ENCODE measurements at places on chromosomes 6 and 20.

DNA sequence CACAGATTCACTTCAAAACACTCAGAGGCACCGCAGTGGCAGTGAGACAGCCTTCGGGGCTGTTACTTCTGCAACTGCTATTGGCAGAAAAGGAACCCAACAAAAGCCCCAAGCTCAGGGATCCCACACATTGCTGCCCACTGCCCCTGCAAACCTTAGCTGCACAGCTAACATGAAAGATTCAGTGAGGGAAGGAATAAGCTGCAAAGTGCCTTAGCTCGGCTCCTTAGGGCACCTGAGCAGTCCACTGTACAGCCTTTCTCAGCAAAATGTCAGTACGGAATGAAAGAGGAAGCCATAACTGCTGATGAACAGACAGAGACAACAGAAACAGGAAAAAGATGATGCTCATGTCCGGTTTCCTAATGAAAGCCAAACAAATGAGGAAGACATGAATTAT, 179.7 kb upstream of the SHLD1 start:
- DNase-seq = no peak

DNA sequence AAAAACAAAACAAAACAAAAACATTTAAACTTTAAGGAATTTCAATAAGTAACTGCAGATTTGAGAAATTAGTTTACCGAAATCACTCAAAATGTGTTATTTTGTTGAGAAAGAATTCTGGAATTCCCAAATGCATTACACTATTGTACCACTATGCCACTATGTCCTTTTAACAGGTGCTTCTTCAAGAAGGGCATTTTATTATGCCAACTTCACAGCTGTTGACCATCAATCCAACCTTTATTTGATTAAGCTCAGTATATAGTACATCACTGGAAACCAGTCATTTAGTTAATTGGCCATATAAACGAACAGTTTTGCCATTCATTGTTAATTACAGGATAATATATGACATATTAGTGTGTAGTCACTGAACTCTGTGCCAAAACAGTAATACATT, 221.7 kb downstream of the ARHGAP18 start:
- no peak for DNase-seq

GRCh38 chr6:83270971-83271719, 78.0 kb downstream of the RWDD2A start:
- no peak for DNase-seq

GRCh38 chr6:148471624-148472159, 129.1 kb downstream of the SASH1 start:
- DNase-seq = no peak

DNA sequence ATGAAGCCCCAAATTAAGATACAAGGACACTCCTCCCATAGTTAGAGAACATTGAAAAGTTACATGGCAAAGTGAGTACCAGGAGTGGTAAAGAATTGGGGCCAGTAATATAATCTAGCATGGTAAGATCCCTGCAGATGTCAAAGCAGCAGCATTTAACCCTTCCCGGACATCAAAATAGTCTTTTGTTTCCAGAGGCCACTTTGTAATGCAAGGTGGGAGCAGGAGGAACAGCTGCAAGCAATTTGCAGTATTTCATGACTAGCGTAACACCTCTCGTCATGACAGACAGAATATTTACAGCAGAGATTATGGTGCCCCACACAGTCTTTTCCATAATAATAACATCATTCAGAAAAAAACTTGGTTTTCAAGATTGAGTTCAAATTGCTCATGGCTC, 123.2 kb upstream of the VGLL2 start:
- no peak for DNase-seq

- DNase-seq = no peak
These were observed 32.8 kb upstream of the SCGN start for GRCh38 chr6:25619217-25619616.

GRCh38 chr20:44501448-44501847, 20.4 kb downstream of the SERINC3 start:
- DNase-seq = no peak

GRCh38 chr6:161067749-161068148, 76.2 kb downstream of the MAP3K4 start:
- DNase-seq = no peak

GRCh38 chr6:15495375-15495901, 167.4 kb downstream of the DTNBP1 start:
- no peak for DNase-seq

- DNase-seq = no peak
These were observed 10.5 kb downstream of the SLC13A3 start for GRCh38 chr20:46640536-46641311.

GRCh38 chr6:455835-456234, 64.3 kb downstream of the IRF4 start:
- no peak for DNase-seq

DNA sequence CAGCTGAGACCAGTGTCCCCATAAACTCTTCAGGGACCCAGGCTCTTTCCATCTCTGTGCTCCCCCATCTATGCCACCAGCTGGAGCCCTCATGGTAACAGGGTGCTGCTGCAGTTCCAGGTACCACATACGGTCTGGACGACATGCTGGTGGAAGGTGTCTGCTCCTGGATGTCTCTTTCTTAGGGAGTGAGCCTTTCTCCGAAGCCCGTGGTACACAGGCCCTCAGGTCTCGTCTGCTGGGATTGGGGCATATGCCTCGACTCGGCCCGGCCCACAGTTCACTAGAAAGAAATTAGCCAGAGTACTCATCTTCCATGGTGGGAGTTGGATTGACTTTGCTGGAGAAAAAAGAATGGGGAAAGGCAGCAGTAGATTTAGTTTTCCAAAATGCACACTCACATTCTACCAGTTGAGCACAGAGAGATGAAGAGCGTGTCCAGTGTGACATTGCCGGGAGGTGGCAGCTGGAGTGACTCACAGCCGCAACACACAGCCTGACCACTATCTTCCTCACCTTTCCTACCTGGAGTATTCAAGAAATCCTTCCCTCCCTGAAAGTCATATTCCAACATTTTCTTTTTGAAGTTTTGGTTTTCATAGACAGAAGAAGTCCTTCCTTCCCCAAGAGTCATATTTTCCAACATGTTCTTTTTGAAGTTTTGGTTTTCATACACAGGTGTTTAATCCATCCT, 18.6 kb upstream of the SPO11 start:
- no peak for DNase-seq

- DNase-seq = no peak
These were observed 23.2 kb upstream of the UNC93A start for GRCh38 chr6:167267921-167268401.

DNA sequence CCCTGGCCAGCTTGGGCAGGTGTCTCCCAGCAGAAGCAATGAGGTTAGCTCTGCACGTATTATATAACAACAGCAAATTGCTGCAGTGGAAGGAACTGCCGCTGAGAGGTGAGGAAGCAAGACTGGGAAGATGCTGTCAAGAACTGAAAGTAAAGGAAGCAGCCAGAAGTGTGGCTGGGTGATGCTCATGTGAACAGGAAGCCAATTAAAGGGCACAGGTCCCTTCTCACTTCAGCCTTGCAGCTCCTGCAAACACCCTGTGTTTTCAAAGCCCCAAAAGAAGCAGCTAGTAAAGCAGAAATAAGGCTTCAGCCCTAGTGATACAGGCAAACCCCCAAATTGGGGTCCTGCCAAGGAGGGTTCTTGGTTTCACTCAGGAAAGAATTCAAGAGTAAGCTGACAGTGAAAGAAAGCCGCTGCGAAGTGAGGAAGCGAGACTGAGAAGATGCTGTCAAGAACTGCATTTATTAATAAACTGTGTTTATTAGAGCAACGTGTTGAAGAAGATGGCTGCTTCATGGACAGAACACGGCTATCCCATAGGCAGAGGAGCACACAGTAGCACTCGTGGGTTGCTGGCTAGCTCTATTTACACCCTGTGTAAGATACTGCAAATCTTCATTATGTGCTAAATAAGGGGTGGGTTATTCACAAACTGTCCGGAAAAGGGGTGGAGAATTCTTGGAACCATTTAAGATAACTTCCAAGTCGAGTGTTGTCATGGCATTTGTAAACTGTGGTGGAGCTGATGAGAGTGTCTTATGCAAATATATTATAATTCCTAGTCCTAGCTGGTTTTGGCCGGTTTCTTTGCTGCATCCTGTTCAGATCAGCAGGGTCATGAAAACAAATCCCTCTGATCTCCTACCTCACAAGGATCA, 152.2 kb downstream of the LINC00237 start:
- DNase-seq = no peak

DNA sequence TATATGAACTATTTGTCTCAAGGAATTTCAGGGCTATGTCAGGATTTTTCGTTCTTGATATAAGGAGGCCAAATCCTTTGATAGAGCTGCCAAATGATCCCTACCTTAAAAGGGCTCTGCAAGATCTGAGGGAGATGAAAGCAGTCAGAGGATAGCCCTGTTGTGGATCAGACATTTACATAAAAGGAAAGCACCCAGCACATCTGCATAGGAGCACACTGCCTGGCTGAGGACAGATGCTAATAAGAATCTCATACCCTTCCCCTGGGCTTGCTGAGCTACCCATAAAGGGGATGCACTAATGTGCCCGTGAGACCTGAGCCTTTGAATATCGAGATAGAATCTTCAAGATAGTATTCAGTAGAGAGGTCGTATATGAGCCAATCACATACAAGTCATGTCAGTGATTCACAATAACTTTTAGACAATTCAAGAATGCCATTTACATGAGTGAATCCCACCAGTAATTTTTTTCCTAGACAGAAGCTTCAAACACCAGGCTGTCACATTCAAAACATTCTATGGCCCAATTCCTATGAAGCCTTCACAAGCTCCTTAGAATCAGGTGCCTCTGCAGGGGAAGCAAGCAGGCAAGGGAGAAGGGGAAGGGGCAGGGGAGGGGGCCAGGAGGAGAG, 71.1 kb downstream of the STMND1 start:
- no peak for DNase-seq

DNA sequence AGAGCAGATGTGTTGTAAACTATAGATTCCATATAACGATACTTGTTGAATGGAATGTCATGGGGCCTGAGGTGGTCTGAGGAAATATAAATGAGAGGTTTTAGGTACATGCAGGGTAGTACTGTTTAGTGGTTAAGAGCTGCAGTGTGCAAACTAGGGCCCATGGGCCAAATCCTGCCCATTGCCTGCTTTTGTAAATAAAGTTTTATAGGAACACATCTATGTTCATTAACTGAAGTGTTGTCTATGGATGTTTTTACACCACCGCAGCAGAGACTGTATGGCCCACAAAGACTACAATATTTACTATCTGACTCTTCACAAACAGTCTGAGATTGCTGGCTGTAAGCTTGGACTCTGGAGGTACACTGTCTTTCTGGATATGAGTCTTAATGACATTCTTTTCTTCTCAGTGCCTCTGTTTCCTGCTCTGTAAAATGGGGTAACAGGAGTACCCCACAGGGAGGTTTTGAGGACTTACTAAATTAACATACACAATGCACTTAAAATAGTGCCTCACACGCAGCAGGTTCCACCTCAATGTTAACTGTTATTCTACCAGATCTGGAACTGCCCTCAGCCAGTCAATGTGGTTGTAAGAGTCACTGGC, 12.5 kb downstream of the GCM1 start:
- DNase-seq = no peak

DNA sequence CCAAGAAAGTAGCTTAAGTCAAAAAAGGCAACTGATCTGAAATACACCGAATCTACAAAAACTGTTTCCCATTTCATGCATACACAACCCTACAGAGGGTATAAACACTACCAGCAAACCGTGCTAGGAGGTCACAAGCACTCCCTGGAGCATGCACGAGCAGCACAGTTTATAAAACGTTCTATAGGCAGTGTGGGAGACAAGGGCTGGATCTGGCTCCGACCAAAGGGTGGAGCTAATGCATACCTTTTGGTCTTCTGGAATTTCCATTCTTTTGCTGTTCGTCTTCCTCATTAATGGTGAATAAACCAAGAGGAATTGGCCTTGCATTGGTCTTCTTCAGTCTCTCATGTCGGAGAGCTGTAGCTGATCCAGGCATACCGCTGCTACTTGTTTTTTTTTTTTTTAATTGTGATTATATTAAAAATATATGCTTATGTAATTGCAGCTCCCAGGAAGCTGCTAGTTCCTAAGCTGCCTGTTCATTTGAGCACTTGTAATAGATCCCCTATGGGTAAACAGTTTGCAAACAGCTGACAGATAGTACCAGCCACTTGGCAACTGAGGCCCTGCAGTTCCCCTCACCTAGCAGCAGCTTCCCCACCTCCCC, 24.5 kb downstream of the MAP7 start:
- no peak for DNase-seq

DNA sequence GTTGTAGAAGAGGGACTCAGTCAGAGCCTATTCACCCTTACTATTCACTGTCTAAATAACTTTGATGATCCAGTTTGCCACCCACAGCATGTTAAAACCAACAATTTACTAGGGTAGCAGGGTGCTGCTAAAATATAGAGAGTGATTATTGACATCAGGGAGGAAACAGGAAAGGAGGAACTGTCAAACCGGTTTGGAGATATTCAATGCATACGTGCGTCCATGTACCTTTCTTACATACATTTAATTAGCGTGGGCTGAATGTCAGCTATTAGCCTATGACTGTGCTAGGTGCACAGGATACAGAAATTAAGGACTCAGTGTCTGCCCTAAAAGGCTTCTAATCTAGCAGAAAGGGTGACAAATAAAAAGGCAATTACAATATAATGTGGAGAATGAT, 57.2 kb downstream of the IL20RA start:
- no peak for DNase-seq

- no peak for DNase-seq
These were observed 3.4 kb upstream of the ZNF217 start for GRCh38 chr20:53597030-53597482.

DNA sequence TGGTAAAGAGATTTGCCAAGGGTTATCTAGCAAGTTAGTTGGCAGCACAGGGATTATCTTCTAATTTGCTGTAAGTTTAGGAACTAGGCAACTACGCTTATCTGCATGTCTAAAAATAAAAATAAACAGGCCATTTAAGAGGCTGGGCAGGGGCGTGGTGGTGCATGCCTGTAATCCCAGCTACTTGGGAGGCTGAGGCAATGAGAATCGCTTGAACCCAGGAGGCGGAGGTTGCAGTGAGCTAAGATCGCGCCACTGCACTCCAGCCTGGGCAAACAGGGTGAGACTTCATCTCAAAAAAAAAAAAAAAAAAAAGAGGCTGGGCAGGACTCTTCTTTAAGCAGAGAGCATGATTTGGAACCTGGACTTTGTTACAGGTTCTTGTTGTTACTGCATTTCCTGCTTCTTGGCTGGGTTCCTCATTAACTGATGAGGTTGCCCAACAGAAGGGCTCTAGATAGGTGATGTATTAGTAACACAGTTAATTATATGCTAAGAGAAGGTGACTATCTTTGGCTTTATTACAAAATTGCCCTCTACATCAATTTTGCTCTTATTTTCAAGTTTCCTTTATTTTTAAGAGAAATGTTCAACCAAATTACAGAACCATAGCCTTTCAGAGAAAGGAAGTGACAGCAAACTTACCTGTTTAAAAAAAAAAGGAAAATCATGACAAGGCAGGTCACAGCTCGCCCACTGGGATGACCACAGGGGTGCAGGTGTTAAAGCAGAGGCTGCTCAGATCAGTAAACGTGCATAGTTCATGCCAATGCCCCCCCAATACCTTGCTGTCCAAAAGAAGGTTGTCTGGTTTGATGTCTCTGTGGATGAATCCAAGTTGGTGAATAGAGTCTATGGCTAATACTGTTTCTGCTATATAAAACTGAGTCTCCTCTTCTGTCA, 32.5 kb downstream of the STK38 start:
- DNase-seq = no peak

Data from stimulated activated CD8-positive, alpha-beta memory T cell treated with anti-CD3 and anti-CD28 coated beads, Interleukin-4, amount 100 ng/mL, for 4 hours (primary cell).